ENCODE measurements at places on chromosomes 2 and 18. TPM values are rescaled to one million over a fixed set of nuclear protein-coding genes. Genes with fewer than 3 reads are reported as not detected.

The TEKT4 gene
- not detected for total RNA-seq

The ONECUT2 gene
- 1.7 TPM for total RNA-seq

The GKN2 gene
- total RNA-seq: not detected

DNA sequence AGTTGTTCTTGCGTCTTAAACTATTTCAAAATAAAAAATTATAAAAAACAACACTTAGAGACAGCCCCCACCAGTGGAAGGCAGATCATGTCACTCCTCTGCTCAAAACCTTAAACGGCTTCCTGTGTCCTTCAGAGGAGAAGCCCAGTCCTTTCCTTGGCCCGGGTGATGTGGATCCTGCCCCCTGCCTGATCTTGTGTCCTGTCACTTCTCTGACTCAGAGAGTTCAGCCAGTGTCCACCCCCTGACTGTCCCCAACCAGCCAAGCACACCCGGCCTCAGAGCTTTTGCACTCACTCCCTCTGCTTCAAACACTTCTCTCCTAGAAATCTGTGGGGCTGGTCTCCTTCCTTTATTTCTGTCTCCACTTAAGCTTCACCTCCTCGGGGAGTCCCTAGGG is 35.4 kb downstream of the TOGARAM2 start:
- H3K27ac ChIP-seq: no peak overlapping the region
- H3K4me1 ChIP-seq: no peaks in the 10 kb centered on the region
- no peaks in the 10 kb centered on the region for H3K27me3 ChIP-seq
- H3K36me3 ChIP-seq: no peaks in the 10 kb centered on the region

DNA sequence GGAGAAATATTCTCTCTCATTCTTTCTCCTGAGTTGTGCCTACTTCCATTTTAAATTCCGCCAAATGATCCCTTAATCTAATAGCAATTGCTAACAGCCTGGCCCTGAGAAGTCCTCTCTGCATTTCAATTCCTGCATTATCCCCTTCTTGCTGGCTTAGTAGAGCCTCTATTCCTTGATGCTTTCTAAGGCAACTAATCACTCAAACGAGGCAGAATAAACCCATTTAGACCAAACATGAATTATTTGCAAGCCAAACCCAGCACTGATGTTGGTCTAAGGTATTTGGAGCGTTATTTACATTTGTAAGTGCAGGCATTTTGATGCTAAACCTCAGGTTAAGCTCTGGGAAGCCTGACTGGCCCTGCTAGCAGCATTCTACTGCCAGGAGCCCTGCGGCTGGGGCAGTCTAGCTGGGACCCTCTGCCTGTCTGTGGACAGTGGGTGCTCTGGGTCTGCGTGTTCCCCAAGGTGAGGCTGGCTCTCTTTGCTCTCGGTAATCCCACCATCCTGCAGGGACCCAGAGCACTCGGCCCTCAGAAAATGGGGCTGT is 173.1 kb upstream of the HS6ST1 start:
- H3K36me3 ChIP-seq: no peaks in the 10 kb centered on the region
- H3K4me1 ChIP-seq: peaks cover 61% of the 10 kb centered on the region
- peak; percentile 84 for DNase-seq
- H3K4me3 ChIP-seq: peak overlapping the region; percentile 22
- peak overlapping the region; percentile 84 for H3K27ac ChIP-seq
- H3K27me3 ChIP-seq: no peaks in the 10 kb centered on the region

GRCh38 chr2:185145316-185146121 is 547.2 kb downstream of the ZNF804A start:
- H3K27ac ChIP-seq: no peak overlapping the region
- no peaks in the 10 kb centered on the region for H3K27me3 ChIP-seq
- no peak overlapping the region for H3K4me3 ChIP-seq
- H3K36me3 ChIP-seq: no peaks in the 10 kb centered on the region
- H3K4me1 ChIP-seq: no peaks in the 10 kb centered on the region

DNA sequence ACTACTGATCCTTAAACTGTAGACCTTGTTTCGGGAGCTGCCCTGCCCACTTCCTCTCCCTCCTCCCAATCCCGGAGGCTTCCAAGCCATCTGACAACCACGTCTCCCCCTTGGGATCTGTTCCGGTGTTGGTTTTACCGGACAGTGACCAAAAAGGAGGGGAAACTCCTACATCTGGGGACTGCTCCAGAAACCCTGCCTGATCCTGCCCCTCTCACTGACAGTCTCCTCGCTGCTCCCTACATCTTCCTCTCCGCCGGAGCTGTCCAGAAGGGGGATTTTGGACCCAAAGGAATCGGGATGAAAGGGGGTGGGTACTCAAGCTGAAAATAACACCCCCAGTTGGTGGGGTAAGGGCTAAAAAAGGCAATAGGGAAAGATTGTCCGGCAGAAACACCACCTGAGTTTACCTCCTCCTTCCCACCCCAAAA is 1.5 kb downstream of the INO80D start:
- peak overlapping the region; percentile 95 for H3K27ac ChIP-seq
- no peaks in the 10 kb centered on the region for H3K27me3 ChIP-seq
- peaks cover 6% of the 10 kb centered on the region for H3K36me3 ChIP-seq
- DNase-seq: peak; percentile 91
- H3K4me1 ChIP-seq: peaks cover 28% of the 10 kb centered on the region

DNA sequence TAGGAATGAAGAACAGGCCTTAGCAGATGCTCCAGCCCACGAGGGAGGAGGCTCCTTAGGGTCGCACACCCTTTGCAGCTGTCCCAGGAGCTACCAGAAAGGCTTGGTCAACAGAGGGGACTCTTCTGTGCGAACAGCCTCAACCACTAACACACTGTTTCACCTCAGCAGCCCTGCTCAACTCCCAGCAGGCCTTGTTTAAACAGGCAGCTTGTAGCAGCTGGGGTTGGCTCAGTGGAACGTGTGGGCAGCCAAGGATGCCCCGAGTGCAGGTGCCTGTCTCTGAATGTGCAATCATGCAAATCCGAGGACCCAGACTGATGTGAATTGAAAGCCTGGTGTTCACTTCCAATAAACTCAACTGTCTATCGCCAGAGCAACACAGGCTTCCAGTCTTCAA is 88.7 kb upstream of the CXCR4 start:
- no peaks in the 10 kb centered on the region for H3K27me3 ChIP-seq
- no peaks in the 10 kb centered on the region for H3K4me1 ChIP-seq
- no peak for DNase-seq
- no peak overlapping the region for H3K4me3 ChIP-seq
- H3K36me3 ChIP-seq: no peaks in the 10 kb centered on the region
- no peak overlapping the region for H3K27ac ChIP-seq

GRCh38 chr2:235000426-235001236 is 48.8 kb downstream of the SH3BP4 start:
- no peaks in the 10 kb centered on the region for H3K36me3 ChIP-seq
- H3K27ac ChIP-seq: no peak overlapping the region
- H3K4me3 ChIP-seq: no peak overlapping the region
- peaks cover 43% of the 10 kb centered on the region for H3K4me1 ChIP-seq
- no peaks in the 10 kb centered on the region for H3K27me3 ChIP-seq
- DNase-seq: no peak

DNA sequence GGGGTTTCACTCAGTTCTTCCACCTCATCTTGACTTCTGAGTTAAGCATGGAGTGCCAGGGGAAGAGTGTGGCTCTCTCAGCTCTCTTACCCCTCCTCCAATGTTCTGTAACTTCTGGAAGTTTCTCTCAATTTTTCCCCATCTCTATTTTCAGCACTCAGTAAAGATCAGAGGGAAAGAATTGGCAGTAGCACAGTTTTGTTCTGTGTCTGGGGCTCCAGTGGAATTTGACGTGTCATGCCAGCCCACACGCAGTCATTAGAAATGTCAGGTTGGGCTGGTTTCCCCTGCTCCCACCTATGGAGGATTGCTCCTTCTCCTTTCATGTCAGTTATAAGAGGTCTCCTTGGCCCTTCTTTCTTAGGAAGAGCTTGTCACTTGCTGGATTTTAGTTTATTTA is 104.6 kb upstream of the COL3A1 start:
- no peak overlapping the region for H3K27ac ChIP-seq
- no peaks in the 10 kb centered on the region for H3K4me1 ChIP-seq
- peak; percentile 13 for DNase-seq

DNA sequence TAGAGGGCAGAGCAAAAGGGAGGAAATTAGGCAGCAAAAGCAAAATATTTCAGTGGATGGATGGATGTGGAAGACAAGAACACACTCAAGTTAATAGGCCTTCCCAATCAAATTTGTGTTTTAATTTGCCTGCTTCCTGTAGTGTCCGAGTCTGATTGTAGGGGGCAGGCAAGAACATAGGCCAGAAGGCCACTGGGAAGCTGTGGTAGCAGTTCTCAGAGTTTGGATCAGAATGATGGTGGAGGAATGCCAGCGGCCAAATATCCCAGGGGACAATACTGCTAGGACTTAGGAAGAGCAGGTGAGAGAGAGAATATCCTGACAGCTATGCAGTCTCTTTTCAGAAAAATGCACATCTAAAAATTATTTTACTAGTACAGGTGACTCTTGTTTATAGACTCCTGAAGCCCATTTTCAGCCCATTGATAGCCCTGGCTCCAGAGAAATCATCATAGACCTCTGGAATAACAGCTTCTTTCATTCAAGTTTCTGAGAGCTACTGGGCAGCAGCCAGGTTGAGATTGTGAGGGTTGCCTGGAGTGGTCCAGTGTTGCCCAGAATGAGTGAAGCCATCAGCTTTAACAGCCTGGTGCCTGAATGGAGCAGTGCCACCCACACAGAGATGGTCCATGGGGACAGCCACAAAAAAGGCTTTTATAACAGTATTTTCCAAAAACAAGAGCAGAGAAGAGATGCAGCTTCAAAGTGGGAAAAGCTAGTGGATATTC is 19.1 kb upstream of the SERPINE2 start:
- peak; percentile 33 for DNase-seq
- H3K4me1 ChIP-seq: no peaks in the 10 kb centered on the region
- H3K36me3 ChIP-seq: no peaks in the 10 kb centered on the region
- H3K27ac ChIP-seq: no peak overlapping the region
- no peaks in the 10 kb centered on the region for H3K27me3 ChIP-seq

- no peak overlapping the region for H3K4me3 ChIP-seq
- H3K4me1 ChIP-seq: no peaks in the 10 kb centered on the region
- H3K27me3 ChIP-seq: no peaks in the 10 kb centered on the region
- no peaks in the 10 kb centered on the region for H3K36me3 ChIP-seq
- DNase-seq: no peak
- H3K27ac ChIP-seq: no peak overlapping the region
These were observed 37.0 kb upstream of the IGFBP5 start for GRCh38 chr2:216732334-216732733.

GRCh38 chr2:232211743-232212686 is 166.5 kb upstream of the ALPP start:
- H3K27me3 ChIP-seq: no peaks in the 10 kb centered on the region
- H3K4me3 ChIP-seq: no peak overlapping the region
- no peaks in the 10 kb centered on the region for H3K4me1 ChIP-seq
- no peak for DNase-seq

GRCh38 chr2:47299555-47299954 is 103.4 kb upstream of the MSH2 start:
- H3K36me3 ChIP-seq: no peaks in the 10 kb centered on the region
- no peak for DNase-seq
- peaks cover 33% of the 10 kb centered on the region for H3K4me1 ChIP-seq
- H3K27me3 ChIP-seq: no peaks in the 10 kb centered on the region

DNA sequence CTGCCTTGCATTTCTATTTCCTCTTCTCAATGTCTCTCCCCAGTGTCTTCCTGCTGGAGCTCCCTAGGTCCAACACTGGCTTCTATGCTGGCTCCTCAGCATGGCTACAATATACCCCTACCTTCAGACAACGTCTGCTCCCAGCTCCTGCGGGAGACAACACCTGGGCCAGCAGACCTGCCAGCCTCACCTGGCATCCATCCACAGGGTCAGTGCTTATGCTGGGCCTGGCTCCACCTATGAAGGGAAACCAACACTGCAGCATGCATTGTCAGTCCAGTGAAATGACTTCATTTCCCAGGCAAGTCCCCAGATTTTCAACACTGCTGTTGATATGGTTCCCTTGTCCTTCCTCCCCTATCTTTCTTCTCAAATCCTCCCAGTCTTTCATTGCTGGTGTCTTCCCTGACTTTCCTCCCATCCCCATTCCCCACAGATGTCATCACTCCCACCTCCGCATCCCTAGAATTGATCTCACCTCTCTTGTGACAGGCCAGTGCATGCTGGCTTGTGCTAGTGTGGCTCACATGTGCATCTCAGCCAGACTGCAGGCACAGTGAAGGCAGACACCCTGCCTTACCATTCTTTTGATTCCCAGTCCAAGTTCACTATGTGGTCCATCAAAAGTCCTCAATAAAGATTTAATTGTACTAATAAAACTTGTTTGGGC is 98.0 kb downstream of the MYO5B start:
- no peaks in the 10 kb centered on the region for H3K27me3 ChIP-seq
- no peak for DNase-seq
- no peak overlapping the region for H3K4me3 ChIP-seq
- peaks cover 16% of the 10 kb centered on the region for H3K4me1 ChIP-seq

- no peak for DNase-seq
- no peaks in the 10 kb centered on the region for H3K27me3 ChIP-seq
- no peaks in the 10 kb centered on the region for H3K4me1 ChIP-seq
- H3K27ac ChIP-seq: no peak overlapping the region
These were observed 143.7 kb downstream of the TPO start for GRCh38 chr2:1556776-1557466.

- H3K27me3 ChIP-seq: no peaks in the 10 kb centered on the region
- no peaks in the 10 kb centered on the region for H3K36me3 ChIP-seq
- DNase-seq: no peak
- H3K4me3 ChIP-seq: no peak overlapping the region
These were observed 73.4 kb downstream of the MARCHF4 start for GRCh38 chr2:216298719-216299495.
